ENCODE measurements at places on chromosomes 11 and 22.
A peak's percentile ranks its signal among the peaks of the same experiment; 100 is the strongest.

DNA sequence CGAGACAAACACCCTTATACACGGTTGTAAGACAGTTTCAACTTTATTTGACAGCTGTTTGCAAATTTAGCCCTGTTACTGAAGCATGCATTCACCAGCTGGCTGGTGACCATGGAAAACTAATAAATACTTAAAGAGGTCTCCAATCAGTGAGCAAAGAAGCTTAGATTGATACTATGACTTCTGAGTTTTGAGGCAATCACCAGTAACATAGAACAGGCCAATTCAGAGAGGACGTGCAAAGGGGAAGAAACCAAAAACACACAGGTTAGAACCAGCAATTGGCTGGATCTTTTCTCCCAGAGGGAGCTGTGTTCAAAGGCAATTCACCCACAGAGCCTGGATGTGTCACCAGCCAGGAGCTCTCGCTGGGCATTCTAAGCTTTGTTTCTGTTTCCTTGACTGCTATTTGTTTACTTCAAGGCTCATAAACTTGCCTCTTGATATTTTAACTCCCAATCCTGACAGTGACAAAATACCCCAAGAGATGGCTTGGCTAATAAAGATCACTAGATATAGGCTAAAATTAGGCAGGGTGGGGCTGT, 113.6 kb upstream of the MTMR2 start:
- DNase-seq = peak; percentile 67

- DNase-seq = no peak
These were observed 126.8 kb upstream of the RAG2 start for GRCh38 chr11:36724742-36725385.

DNA sequence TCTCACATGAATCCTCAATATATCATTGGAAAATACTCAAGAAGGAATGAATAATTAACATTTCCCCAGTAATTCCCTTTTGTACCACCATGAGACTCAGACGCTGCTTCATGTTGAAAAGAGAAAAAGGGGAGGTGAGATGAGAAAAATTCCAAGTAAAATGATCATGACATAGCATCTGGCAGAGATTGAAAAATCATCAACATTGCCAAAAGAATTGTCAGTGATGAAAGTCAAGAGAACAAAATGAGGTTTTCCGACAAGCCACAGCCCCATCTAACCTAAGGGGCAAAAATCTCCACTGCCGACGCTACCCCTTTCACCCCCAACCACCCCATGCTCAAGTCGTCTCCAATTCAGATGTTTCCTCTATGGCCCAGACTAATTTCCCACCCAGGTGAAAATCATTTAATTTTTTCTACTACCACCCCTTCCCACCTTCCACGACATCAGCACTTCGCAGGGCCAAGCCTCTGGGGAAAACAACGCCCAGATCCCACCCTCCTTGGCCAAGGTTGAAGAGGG, 1.2 kb downstream of the RAB6A start:
- no peak for DNase-seq

DNA sequence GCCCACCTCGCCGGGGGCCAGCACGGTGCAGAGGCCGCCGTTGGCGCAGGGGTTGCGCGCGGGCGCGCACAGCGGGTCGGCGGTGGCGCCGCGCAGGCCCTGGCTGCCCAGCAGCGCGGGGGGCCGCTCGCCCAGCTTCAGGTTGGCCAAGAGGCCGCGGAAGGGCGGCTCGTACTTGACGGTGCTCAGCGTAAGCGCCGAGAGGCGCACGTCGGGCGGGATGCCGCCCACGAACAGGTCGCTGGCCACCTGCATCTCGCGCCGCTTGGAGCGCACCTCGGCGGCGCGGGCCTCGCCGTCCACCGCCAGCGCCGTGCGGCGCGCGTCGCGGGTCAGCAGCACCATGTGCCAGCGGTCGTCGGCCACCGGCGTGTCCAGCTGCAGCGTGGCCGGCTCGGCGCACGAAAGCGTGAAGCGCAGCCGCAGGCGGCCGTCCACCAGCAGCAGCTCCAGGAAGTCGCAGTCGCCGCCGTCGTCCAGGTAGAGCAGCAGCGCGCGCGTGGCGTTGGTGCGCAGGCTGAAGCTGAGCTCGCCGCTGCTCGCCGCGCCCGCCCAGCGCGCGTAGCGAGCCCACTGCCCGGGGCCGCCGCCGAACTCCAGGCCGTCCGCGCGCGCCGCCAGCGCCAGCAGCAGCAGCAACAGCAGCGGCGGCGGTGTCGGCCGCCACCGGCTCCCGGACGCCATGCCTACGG, 9.8 kb downstream of the NRXN2 start:
- DNase-seq = peak; percentile 77

- no peak for DNase-seq
These were observed 24.2 kb upstream of the TMPRSS4 start for GRCh38 chr11:118052581-118053206.

DNA sequence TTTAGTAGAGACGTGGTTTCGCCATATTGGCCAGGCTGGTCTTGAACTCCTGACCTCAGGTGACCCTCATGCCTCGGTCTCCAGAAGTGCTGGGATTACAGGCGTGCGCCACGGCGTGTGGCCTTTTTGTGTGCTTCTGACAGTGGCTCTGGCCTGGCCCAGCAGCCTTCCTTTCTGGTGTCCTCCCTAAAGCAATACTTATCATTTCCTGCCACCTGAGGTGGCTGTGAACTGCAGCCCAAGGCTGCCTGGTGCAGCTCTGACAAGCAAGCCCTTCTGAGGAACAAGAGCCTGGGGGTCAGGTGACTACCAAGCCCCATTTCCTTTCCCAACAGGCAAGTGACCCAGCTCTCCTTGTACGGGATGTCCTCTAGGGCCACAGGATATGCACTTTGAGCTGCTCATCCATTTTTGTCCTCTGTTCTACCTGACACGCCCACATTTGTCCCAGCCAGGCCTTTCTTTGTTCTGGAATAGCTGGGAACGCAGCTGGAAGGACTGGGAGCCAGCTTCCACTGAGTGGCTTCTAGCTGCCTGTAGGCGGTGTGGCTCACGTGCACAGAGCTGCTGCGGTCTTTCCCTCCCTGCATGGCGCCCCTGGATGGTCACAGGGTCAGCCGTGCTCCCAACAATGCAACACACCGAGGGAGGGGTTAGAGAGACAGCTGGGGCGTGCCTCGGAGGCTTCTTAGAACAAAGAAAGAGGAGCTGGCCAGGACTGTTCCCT, 12.3 kb upstream of the BID start:
- peak; percentile 15 for DNase-seq

DNA sequence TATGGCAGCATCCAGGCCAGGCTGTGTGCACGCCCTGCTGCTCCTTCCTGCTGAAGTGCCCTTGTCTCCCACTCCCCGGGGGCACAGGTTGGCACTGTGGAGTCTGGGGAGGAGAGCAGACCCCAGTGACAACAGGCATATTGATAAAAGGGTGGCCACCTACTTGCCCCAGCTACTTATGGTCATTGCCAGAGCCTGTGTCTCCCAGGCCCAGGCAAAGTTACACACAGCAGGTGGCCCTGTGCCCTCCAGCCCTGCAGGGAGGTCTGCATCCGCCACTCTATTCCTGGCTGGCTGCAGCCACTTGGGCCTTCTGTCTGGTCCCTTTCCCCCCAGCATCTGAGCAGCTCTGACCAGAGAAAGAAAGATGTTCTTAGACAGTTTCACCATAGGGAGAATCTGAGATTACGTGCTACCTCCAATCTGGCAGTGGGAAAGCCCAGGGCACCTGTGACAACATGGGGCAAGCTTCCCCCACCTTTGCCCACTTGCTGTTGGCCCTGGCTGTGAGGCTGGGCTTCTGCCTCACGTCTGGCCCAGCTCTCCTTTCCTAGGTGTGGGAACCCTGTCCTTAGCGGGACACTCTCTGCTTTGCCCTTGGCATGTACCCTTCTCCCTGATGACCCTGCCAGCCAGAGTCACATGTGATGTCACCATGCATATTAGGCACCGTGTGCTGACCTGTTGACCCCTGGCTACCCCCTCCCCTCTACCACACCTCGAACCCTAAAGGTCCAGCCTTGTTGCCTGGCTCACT, 25.3 kb upstream of the CSNK2A3 start:
- DNase-seq = no peak

All from epithelial cell of esophagus (primary cell).